ENCODE measurements at places on chromosomes 5 and 9.

- DNase-seq: no peak
These were observed 2.2 kb downstream of the NAA35 start for GRCh38 chr9:85942913-85943709.

DNA sequence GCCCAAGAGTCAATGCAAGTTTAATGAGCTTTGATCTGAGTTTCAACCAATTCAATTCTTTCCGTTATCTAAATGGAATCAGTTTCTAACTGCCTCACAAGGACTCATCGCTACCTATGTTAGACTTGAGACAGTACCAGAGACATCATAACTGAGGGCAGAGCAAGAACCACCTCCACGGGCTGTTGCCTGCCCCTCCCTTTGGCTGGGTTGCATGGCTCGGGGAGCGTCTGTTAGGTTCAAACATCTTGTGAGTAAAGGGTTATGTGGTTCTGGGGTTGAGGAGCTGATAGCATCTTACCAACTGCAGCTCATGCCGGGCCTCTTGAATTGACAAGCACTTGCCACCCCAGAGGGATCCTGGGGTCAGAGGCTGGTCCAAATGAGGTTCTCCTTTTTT, 457.9 kb downstream of the ENC1 start:
- no peak for DNase-seq

DNA sequence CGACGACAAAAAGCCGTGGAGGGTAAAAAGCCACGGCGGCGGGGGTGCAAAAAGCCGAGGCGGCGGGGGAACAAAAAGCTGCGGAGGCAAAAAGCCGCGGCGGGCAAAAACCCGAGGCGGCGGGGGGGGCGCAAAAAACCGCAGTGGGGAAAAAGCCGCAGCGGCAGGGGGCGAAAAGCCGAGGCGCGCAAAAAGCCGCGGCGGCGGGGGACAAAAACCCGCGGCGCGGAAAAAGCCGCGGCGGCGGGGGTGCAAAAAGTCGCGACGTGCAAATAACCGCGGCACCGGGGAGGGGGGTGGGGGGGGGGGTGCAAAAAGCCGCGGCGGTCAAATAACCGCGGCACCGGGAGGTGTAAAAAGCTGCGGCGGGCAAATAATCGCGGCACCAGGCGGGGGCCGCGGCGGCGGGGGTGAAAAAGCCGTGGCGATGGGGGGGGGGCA, 511.5 kb downstream of the FOXD4L5 start:
- DNase-seq: no peak

GRCh38 chr5:73482383-73483136, 15.7 kb upstream of the BTF3 start:
- no peak for DNase-seq

GRCh38 chr5:111345731-111346130, 121.5 kb downstream of the CAMK4 start:
- no peak for DNase-seq

DNA sequence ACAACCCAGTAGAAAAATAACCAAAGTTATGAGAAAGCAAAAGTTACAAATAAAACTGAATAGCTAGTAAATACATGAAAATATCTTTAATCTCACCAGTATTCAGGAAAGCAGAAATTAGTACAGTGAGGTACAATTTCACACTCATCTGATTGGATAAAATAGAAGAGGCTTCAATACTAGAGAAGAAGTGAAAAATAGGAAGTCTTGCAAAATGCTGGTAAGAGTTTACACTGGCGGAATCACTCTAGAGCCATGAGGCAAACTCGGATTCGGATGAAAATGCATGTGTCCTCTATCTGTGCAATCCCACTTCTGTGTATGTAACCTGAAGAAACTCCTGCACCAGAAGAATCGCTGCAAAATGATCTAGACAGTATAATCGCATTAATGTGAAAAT, 128.9 kb downstream of the CCDC192 start:
- no peak for DNase-seq

DNA sequence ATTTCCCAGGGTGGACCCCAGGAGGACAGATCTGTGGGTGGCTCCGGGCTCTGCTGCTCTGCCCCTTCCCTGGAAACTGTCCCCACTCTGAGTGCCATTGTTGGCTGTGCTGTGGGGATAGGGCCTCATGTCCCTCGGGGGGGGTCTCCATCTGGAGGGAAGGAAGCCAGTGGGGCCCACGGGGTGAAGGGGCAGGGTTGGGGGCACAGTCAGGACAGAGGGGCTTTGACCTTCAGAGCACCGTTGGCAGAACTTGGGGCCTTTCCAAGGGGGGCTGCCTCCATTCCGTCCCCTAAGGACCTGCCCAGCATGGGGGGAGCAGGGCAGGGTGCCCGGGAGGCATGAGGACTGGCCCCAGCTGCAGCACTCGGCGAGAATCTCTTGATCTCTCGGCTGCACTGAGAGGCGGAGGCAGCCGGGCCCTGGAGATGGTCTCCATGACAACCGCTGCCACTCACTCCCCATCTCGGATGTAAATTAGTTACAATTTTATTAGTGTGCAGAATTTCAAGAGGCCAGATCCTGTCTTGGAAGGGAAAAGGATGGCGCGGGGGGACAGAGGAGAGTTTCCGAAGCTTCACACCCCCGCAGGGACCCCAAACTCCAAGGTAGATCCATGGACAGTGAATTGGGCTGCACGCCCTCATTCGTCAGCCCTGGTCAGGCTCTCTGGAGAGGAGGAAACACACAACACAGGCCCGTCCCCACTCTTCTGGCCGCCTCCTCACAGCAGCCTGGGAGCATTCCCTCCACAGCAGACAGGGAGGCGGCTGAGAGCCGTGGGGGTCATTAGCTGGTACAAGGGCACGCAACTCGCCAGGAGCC, 216.2 kb upstream of the IER5L start:
- no peak for DNase-seq

- no peak for DNase-seq
These were observed 319.9 kb downstream of the SPOCK1 start for GRCh38 chr5:137179203-137179602.

GRCh38 chr9:129406278-129407225, 214.3 kb downstream of the C9orf50 start:
- no peak for DNase-seq

- no peak for DNase-seq
These were observed 126.1 kb upstream of the HAND1 start for GRCh38 chr5:154603953-154604679.

- no peak for DNase-seq
These were observed 178.7 kb upstream of the SLC30A5 start for GRCh38 chr5:68915079-68915478.

DNA sequence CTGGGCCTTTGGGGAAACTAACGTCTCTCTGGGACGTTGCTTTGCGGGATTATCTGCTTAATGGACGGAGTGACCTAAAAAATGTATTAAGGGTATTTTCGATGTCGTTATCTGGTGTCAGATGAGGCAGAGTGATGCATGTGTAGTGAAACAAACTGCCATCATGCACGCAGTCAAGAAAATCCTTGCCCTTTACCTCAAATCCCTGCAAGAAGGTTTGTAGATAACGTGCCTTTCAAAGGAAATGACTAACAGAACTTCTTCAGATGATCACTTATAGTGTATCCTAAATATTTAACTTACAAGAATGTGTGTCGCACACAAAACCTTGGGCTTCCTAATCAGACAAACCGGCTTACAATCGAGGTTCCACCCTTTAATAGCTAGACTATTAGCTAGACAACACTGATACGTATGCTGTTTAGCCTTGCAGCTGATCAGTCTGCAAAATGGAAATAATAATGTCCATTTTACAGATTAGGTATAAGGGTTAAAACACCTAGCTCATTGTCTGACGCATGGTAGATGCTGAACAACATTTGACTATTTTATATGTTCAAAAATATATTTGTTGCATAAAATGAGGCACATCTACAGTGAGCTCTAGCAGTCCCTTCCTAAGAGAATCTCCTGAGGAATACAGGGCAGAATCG, 541 bp upstream of the TBCA start:
- no peak for DNase-seq

DNA sequence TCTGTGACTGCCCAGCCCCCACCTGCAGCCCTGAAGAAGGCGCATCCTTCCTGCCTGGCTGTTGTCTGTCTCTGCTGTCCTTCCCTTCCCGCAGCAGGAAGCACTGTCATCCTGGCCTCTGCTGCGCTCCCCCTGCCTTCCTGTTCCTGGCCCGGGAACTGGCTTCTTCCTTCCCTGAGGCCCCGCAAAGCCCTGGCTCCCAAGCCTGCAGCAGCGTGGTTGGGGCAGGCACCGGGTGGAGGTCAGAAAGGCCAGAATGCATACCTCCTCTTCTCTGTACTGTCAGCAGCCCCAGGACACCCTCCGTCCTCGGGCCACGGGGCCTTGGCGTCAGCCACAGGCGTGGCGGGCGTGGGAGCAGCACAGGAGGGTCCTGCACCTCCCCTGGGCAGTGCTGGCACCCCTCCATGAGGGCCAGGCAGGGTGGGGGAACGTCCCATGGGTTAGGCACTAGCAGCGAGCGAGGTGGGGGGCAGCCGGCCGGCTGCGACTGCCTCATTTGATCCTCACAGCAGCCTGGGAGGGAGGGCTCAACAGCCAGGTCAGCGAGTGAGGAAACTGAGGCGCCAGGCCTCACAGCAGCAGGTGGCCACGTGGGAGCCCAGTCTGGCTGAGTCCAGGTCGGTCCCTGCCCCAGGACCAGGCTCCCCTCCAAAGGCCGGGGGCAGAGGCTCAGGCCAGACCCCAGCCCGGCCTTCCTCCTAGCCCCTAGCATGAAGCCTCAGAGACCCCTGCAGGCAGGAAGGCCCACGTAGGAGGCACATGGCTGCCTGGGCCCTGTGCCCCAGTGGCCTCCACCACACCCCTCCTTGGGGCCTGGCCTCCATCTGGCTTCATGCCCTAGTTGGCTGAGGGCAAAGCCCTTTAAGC, 9.4 kb downstream of the FLT4 start:
- DNase-seq: no peak

GRCh38 chr9:37241340-37241739, 121.0 kb downstream of the ZCCHC7 start:
- DNase-seq: no peak

DNA sequence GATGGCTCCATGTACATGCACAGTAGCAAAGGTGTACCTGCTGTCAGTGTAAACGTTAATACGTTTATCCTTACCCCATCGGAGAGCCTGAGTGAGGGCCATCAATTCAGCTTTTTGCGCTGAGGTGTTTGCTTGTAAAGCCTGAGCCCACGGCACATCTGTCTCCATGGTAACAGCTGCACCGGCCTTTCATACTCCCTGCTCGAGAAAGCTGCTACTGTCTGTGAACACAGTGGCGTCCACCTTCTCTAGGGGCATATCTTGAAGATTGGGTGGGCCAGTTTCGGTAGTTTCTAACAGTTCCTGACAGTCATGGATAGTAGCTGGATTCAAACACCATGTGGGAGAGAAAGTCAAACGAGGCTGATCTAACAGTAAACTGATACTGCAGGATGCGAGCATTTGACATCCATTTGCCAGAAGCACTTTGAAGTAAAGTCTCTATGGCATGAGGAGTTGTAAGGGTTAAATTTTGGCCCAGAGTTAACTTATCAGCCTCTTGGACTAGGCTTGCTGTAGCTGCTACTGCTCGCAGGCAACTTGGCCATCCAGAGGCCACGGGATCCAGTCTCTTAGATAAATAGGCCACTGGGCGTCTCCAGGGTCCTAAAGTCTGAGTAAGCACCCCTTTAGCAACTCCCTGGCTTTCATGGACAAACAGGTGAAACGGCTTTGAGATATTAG, 21.0 kb upstream of the RHOBTB3 start:
- DNase-seq: no peak

DNA sequence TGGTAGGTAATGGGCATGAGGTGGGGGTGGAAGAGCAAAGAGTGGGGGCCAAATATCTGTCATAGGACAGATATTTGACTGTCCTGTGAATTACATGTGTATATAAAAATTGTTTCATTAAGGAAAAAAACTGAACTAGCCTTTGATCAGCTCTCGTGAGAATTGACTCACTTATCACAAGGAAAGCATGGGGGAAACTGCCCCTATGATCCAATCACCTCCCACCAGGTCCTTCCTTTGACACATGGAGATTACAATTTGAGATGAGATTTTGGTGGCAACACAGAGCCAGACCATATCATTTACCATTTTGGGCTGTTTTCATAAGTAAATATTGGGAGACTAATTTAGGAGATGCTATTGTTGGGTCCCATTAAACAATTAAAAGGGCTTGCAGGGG, 63.2 kb upstream of the FYB1 start:
- DNase-seq: no peak

- DNase-seq: no peak
These were observed 10.2 kb upstream of the NFIB start for GRCh38 chr9:14323985-14324650.

DNA sequence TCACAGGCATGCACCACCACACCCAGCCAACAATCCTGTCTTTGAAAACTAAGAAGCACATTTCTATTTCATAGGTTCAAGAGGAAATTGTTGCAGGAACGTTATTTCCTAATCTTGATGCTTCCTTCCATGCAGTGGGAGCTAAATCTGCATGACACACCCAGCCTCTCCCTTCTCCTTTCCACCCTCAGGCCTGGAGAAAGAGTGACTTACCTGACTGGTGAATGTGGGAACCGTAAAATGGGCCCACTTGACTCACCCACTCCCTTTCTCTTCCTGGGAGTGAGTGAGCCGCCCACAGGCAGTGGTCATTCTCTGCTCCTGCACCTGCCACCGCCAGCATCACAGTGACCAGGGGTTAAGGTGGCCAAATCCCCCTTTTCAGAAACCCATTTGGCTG, 78.2 kb downstream of the C9orf50 start:
- DNase-seq: no peak

DNA sequence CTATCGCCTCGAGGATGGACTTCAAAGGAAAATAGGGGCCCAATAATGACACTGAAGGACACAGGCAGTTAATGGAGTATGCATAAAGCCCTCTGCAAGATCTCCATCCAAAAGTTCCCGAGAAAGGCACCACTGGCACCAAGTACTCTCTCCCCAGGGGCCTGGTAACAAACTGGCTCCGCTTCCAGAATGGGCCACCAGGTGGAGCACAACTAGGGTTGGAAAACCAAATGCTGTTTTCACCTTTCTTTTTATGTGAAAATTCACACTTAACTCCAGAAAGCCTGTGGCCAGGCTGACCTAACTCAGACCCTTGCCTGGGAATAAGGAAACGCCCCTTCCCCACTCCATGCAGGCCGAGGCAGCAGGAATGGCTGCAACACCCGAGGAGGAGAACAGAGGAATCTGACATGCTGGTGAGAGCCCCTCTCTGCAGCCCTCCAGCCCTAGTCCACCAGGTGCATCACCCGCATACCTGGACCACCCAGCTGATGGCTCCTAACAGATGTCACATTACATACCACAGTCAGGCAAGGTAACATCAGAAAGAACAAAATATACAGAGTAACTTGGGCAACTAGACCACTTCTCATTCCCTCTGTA, 42.8 kb downstream of the CAMSAP1 start:
- peak; percentile 71 for DNase-seq

Data from activated T-cell treated with anti-CD3 and anti-CD28 coated beads for 24 hours (primary cell).